Activated naive CD4-positive, alpha-beta T cell treated with anti-CD3 and anti-CD28 coated beads, Interleukin-2, amount 50 U/mL, for 16 hours (primary cell): ENCODE measurements at places on chromosomes 12 and 14.

DNA sequence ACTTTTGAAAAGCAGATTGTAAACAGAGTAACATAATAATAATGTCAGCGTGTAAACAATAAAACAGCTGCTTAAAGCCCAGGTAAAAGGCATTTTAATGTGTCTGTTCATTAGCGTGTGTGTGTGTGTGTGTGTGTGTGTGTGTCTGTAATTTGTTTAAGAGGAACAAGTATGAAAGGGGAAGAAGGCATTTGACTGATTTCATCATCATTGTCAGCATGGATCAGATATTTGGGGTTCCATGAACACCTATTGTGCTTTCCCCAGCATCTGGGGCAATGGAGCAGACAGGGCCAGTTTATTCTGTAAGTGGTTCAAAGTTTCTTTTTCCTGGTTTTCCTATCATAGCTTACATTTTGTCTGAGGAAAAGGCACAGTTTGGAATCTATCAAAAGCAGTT, 28.9 kb downstream of the SLC25A21 start:
- no peak for DNase-seq

- DNase-seq = no peak
These were observed 40.2 kb downstream of the SPRING1 start for GRCh38 chr12:116697716-116698115.

DNA sequence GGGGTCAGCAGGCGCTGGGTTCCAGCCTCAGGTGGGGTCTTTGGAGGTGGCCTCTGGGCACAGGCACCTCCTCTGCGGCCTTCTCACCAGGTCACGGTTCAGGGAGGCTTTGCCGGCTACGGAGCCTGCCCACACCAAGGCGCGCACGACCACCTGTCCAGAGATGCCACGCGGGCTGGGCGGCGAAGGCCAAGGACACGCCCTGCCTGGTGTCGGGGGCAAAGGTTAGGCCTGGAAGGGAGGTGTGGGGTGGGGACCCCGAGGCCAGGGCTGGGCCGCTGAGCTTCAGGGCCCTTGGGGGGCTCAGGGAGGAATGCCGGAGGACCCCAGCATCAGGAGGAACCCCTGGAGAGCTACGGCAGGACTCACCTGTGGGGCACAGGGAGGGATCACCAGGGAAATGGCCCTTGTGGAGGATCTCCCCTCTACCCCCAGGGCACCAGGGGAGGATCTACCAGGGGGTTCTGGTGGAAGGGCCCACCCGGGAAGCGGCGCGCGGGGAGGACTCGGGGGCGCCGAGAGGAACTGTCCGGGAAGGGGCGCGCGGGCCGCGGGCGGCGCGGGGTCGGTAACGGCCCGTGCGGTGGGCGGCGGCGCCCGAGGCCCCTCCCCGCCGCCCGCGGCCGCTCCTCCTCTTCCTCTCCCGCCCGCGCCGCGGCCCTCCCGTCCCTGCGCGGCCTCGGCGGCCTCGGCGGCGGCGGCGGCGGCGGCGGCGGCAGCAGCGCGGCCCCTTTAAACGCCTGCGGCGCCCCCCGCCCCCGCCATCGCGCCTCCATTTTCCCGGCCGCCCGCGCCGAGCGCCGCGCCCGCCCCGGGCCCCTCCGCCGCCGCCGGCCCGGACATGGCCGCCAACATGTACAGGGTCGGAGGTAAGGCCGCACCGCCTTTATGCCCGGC, at the start of gene MTA1:
TSS of gene MTA1 (plus strand) at position 633 of the 897 bp plus-strand sequence. CDS start at position 842, 209 bp downstream.
- peak; percentile 56 for DNase-seq

DNA sequence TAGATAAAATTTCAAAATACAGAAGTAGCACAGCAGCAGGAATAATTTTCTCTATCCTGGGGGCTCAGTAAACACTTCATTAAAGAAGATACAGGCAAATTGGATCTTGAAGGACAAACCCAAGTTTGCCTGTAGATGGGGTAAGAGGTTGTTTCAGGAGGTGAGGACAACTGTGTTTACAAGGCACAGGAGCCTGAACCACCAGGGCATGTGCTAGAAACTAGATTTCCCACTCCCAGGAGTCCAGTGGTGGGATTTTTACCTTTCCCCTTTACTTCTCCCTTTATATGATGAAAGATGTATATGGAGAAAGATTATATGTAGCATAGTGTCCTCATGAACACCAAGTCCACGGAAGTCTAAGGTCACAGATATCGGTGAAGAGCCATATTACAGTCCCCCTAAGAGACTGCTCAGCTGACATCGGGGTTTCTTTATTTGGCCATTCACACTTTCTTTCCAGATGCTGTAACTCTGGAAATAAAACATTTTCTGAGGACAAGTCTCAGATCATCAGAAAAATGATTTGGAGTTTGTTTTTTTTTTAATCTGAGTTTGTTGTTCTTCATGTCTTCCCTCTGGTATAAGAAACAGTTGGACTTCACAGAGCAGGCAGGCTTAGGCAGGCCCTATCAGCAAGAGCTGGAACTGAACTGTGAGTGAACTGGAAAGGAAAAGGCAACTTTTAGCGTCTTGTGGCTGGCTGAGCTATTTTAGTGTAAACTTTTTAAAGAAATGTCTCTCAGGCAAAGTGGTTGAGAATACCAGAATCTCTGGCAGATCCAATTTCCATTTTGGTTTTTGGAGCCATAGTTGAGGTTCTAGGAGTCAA, 8.0 kb upstream of the EVL start:
- DNase-seq = no peak

- no peak for DNase-seq
These were observed 73.9 kb downstream of the EP400 start for GRCh38 chr12:132023658-132024057.

- no peak for DNase-seq
These were observed 150.7 kb upstream of the C14orf180 start for GRCh38 chr14:104428860-104429259.

DNA sequence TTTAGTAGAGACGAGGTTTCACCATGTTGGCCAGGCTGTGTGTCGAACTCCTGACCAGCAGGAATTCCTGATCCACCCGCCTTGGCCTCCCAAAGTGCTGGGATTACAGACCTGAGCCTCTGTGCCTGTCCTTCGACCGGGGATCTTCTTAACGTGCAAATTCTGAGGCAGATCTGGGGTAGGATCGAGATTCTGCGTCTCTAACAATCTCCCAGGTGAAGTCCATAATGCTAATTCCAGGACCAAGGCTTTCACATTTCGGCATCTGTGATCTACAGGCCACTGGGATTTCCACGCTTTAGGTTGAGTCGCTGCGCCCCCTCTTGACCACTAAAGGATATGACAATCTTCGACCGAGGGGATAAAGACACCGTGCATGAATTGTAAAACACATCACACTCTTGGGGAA, 24.8 kb downstream of the FOS start:
- peak; percentile 58 for DNase-seq

- DNase-seq = no peak
These were observed 11.8 kb upstream of the ENDOU start for GRCh38 chr12:47736877-47737676.

GRCh38 chr14:21902561-21903181, 229.1 kb upstream of the OR4E1 start:
- peak; percentile 43 for DNase-seq

DNA sequence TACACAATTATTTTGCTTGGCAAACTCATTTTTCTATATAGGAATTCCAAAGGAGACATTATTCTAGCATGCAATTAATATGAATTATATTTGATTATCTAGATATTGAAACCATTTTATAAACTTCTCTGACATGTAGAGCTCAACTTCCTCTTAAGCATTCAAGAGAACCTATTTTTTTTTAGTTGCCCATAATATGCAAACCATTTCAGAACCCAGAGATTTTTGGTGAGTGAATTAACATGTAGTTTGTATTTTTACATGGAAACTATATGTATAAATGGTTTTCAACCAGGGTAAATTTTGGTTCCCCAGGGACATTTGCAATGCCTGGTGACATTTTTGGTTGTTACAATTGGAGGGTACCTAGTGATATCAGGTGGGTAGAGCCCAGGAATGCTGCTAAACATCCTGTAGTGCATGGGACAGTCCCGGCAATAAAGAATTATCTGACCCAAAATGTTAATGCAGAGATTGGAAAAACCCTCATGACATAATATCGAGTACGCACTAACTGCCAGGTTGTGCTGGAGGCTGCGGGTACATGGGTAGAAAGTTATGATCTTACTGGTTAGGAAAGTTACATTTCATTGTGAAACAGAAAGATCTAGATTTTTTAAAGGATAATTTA, 338.9 kb upstream of the GARIN2 start:
- no peak for DNase-seq

- no peak for DNase-seq
These were observed 48.9 kb downstream of the SERPINA10 start for GRCh38 chr14:94244182-94244581.

DNA sequence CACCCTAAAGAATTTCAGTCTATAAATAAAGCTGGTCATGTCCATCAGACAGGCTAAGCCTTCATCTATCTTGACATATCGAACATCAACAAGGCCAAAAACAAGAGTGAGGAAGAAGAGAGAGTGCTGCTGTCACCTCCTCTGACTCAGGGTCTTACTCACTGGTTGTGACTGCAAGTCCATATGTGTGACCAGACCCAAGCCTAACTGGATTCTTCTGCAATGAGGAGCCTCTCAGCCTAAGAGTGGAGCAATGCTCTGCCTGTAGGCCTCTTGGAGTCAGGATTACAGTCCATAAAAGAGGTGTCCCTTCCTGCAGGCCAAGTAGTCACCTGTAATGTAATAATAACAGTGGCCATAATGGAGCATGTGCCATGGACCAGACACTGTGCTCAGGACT, 121.2 kb upstream of the SLC35F4 start:
- no peak for DNase-seq
